Stimulated activated naive CD4-positive, alpha-beta T cell treated with Interleukin-2 at 50 U/mL for 16 hours (primary cell): ENCODE measurements at places on chromosomes 3 and 15.
A peak's percentile ranks its signal among the peaks of the same experiment; 100 is the strongest.

DNA sequence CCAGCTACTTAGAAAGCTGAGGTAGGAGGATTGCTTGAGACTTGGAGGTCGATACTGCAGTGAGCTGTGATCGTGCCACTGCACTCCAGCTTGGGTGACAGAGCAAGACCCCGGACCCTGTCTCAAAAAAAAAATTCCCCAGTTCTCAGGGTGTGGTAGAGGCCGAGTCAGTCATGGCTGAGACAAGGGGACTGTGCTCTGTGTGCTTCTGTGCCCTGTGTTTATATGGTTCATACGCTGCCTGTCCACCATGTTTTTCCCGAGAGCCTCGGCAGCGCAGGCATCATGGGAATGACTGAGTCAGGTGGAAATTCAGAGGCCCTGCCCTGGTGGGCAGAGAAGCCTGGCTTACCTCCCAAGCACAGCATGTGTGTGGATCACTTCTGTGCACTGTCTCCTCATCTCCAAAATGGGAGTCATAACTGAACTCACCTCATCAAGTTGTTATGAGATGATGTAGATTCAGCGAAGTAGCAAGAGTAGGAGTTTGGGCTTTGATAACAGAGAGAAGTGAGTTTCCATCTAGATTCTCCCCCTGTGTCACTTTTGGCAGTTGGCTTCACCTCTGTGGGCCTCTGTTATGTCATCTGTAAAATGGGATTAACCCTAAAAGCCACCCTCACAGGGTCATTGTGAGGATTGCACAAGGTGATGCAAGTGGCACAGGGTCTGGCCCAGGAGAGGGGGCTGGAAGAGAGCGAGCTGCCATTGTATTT, 56.9 kb downstream of the FLNB start:
- no peak for DNase-seq

- peak; percentile 39 for DNase-seq
These were observed 961.0 kb upstream of the CFAP20DC start for GRCh38 chr3:60010781-60011180.

GRCh38 chr15:86355801-86356200, 276.1 kb downstream of the AGBL1 start:
- no peak for DNase-seq

GRCh38 chr3:118538187-118538586, 496.5 kb downstream of the IGSF11 start:
- no peak for DNase-seq

DNA sequence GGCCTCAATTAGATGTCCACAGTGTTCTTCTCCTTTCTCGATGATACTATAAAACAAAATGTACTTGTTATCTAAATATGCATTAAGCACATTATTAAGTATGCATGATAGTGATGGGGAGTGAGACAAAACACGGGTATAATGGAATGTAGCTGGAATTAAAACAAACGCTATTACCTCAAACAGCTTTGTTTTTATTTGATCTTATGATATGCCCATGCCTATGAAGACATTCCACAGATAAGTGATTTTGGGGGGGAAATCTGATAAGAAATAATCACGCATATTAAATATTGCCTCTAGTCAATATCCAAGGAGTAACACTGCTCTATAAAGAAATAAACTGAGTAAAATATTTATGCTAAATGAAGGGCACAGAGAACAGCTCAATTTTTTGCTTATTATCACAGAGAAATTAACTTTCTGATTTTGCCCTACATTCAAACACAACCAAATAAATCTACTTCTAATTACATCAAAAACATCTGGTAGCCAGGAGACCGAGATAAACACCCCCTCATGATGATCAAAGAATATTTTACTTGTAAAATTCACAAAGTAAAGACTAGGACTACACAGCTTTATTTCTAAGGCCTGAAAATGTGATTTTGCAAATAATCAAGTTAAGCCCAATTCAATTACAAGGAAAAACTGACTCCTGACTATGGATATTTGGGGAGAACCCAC, 1.9 kb downstream of the COX17 start:
- DNase-seq, result no peak

DNA sequence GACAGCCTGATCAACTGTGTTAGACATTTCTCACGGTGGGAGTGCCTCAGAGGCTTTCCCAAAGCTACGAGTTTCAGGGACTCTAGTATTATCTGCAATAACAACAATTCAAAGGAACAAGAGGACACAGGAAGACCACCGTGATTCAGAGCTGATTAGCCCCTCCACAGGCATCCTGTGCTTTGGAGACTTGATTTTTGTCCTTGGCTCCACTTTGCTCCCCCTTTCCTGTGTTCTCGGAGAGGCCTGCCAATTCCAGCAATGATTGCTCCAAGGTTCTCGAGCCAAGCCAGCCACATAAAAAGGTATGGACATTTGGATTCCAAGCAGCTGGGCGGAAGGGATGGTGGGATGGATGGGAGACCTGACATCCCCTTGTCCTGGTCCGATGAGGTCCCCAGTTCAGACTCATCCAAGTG, 14.3 kb downstream of the EHD4 start:
- DNase-seq, result no peak

GRCh38 chr3:87351937-87352336, 75.6 kb upstream of the POU1F1 start:
- DNase-seq, result no peak
